ENCODE measurements at places on chromosomes 16 and 17.

DNA sequence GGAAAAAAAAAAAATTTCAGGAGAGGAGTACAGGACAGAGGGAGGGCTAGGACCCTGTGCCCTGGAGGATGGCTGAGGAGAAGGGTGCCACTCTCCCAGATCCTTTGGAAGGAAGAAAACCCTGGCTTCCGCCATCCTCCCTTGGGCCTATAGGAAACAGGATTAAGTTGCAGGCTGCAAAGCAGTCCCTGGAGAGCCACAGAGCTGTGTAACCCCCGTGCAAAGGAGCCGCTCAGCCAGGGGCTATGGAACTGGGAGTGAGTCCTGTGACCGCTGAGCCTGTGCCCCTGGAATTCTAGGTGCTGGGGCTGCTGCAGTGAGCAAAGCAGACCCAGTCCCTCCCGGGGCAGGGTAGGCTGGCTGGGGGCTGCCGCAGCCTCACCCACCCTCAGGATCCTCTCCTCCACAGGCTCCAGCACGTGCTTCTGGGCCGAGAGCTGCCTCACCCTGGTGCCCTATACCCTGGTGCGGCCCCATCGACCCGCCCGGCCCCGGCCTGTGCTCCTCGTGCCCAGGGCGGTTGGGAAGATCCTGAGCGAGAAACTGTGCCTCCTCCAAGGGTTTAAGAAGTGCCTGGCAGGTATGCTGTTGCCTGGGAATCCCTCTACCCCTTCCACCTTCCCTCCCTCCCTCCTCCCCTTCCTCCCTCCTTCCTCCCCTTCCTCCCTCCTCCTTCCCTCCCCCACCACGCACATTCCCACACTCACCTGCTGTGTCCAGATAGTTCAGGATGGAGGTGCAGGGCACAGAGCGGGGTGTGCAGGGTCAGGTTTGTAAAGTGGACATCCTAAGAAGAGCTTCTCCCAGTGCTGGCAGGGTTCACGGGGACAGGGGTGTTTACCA, 15.3 kb downstream of the SGSH start:
- no peak overlapping the region for H3K4me3 ChIP-seq
- peaks cover 11% of the 10 kb centered on the region for H3K36me3 ChIP-seq
- no peak for DNase-seq
- H3K27ac ChIP-seq: no peak overlapping the region

- no peak overlapping the region for H3K4me3 ChIP-seq
- peak; percentile 83 for DNase-seq
- H3K36me3 ChIP-seq: no peaks in the 10 kb centered on the region
- no peaks in the 10 kb centered on the region for H3K4me1 ChIP-seq
- H3K27me3 ChIP-seq: no peaks in the 10 kb centered on the region
Observed at GRCh38 chr17:43846221-43846712, 709 bp upstream of the CD300LG start.

DNA sequence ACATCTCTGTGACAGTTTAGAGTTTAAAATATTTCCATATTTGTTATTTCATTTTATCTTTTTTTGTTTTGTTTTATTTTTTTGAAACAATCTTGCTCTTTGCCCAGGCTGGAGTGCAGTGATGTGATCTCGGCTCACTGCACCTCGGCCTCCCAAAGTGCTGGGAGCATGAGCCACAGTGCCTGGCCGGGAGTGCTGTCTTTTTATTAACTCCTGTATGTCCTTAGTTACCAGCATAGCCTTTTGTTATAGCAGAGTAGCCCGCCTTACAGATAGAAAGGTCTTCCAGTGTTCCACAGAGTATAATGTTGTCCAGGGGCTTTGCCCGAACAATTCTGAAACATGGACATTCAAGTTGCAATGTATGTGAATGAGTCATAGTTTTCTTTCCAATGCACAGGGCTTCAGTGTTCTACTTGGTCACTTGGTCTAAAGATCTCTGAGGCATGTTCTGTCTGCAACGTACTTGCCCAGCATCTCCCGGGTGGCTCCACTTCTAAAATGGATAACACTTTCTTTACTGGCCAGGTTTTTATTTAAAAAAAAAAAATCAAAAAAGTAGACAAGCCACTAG, 125.6 kb downstream of the KCNJ18 start:
- H3K27ac ChIP-seq: no peak overlapping the region
- H3K36me3 ChIP-seq: no peaks in the 10 kb centered on the region
- no peak for DNase-seq

DNA sequence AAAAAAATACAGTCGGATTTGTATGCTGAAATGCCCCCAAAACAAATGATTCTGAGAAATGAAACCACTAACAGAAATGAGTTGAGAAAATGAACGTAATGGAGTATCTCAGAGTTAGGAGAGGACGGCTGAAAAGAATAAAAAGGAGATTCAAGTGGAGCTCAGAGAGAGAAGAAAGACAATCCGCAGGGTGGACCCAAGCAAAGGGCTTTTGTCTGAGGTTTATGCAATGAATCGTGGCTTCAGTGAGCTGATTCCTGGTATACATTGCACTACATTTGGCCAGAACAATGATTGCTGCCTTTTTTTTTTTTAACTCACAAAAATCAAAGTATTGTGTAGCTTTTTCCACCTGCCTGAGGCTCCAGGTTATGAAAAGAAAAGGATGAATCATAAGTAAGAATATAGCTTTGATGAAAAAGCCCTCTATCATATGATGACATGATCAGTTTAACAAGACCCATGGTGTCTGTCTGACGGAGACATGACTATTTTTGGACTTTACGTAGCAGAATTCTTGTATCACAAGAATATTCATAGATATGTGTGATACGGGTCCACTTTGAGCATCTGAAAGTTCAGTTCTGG, 4.4 kb upstream of the MED9 start:
- no peaks in the 10 kb centered on the region for H3K36me3 ChIP-seq
- no peak overlapping the region for H3K27ac ChIP-seq
- H3K27me3 ChIP-seq: no peaks in the 10 kb centered on the region

DNA sequence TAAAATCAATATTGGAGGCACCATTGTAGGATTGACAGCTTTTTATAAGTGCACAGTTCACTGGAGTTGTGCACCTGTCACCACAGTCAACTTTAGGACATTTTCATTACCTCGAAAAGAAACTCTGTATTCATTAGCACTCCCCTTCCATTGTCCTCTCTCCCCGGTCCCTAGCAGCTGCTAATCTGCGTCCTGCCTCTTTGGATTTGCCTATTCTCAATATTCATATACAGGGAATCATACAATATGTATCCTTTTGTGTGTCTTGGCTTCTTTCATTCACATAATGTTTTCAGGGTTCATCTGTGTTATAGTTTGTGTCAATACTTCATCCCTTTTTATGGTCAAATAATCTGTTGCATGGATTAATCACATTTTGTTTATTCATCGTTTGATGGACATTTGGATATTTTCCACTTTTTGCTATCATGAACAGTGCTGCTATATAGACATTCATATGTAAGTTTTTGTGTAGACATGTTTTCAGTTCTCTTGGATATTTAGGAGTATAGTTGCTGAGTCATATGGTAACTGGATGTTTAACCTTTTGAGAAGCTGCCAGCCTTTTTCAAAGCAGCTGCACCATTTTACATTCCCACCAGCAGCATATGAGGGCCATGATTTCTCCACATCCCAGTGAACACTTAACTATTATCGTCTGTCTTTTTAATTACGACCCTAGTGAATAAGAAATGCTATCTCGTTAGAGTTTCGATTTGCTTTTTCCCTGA, 9.8 kb downstream of the DNAJA3 start:
- H3K27me3 ChIP-seq: no peaks in the 10 kb centered on the region
- no peak overlapping the region for H3K4me3 ChIP-seq
- peaks cover 43% of the 10 kb centered on the region for H3K36me3 ChIP-seq
- no peak overlapping the region for H3K27ac ChIP-seq
- no peak for DNase-seq

DNA sequence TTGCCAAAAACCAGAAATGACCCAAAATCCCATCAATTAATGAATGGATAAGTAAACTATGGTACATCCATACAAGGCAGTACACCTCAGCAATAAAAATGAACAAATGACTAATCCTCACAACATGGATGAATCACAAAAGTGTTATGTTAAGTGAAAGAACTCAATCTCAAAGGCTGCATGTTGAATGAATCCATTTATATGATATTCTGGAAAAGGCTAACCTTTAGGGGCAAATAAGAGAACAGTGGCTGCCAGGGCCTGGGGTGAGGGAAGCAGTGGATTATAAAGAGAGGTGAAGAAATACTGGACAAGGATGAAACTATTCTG, 46.1 kb upstream of the MSI2 start:
- DNase-seq: no peak
- H3K36me3 ChIP-seq: no peaks in the 10 kb centered on the region
- H3K4me3 ChIP-seq: no peak overlapping the region
- no peak overlapping the region for H3K27ac ChIP-seq
- no peaks in the 10 kb centered on the region for H3K27me3 ChIP-seq

DNA sequence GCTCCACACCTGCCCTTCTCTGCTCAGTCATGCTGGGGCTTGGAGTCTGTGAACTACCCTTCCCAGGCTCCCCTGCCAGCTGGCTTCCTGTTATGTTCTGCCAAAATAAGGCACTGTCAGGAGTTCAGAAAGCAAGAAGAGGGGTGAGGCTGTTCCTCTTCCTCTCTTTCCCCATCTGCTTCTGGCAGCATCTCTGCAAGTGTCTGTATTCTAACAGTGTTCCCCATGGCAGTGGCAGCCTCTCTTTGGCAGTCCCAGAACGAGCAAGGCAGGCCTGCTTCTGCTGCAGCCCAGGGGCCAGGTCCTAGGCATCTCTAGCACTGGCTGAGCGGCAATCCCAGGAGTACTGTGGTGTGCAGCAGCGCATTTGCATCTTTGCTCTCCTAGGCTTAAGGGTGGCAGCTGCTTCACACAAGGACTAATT, 219.1 kb downstream of the STX8 start:
- H3K4me1 ChIP-seq: no peaks in the 10 kb centered on the region
- no peaks in the 10 kb centered on the region for H3K36me3 ChIP-seq
- H3K4me3 ChIP-seq: no peak overlapping the region
- no peak for DNase-seq
- no peak overlapping the region for H3K27ac ChIP-seq
- no peaks in the 10 kb centered on the region for H3K27me3 ChIP-seq

DNA sequence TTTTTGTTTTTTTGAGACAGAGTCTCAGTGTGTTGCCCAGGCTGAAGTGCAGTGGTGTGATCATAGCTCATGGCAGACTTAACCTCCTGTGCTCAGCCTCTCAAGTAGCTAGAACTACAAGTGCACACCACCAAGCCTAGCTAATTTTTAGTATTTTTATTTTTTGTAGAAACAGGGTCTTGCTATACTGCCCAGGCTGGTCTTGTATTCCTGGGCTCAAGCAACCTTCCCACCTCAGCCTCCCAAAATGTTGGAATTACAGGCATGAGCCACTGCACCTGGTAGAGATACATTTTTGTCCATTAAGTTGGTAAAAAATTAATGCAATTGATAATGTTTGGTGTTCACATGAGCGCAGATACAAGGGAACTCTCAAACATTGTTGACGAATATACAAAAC, 22.2 kb upstream of the SRCIN1 start:
- DNase-seq: no peak
- no peak overlapping the region for H3K4me3 ChIP-seq
- no peaks in the 10 kb centered on the region for H3K27me3 ChIP-seq
- no peak overlapping the region for H3K27ac ChIP-seq

DNA sequence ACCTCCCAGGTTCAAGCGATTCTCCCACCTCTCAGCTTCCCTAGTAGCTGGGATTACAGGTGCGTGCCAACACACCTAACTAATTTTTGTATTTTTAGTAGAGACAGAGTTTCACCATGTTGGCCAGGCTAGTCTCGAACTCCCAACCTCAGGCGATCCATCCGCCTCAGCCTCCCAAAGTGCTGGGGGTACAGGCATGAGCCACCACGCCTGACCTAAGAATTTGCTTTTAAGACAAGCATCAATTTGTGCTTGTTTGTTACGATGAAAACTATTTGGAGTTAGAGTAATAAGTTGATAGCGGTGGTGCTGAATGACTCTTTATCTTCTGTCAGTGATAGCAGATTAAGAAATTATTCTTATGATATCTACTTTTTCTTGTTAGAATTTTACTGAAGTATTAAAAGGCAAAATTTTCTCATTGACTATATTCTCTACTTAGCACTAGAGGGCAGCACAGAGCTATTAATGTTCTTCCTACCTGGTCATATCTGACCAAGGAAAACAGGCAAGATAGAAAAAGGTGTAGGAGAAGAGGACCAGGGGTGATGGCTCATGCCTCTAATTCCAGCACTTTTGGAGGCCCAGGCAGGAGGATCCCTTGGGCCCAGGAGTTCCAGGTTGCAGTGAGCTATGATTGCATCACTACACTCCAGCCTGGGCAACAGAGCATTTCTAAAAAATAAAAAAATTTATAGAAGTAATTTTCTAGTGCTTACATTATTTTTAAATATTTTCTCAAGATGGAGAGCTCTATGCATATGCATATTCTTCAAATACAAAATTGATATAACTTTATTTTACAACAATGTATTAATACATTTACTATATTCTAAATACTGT, 24.5 kb downstream of the STXBP4 start:
- no peak overlapping the region for H3K27ac ChIP-seq
- H3K4me1 ChIP-seq: peaks cover 1% of the 10 kb centered on the region
- H3K36me3 ChIP-seq: no peaks in the 10 kb centered on the region
- H3K4me3 ChIP-seq: no peak overlapping the region
- DNase-seq: no peak
- no peaks in the 10 kb centered on the region for H3K27me3 ChIP-seq

DNA sequence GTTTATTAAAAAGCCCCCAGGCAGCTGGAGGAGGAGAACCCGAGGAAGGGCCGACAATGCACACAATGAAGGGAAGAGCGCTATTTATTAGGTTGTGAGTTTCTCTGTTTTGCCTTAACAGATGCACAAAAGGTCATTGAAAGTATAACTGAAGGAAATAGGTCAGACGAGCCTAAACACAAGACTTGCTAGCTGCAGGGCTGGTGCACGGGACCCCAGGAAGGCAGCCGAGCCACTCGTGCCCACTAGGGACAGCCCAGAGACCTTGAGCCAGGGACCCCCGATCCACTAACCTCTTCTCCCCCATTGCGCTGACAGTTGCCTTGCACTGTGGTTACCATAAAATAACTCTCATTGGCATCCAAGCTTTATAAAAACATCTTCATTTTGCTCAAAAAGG, 11.3 kb downstream of the LITAFD start:
- H3K27ac ChIP-seq: no peak overlapping the region
- no peak overlapping the region for H3K4me3 ChIP-seq
- no peak for DNase-seq
- peaks cover 55% of the 10 kb centered on the region for H3K36me3 ChIP-seq
- H3K27me3 ChIP-seq: no peaks in the 10 kb centered on the region
- H3K4me1 ChIP-seq: no peaks in the 10 kb centered on the region

DNA sequence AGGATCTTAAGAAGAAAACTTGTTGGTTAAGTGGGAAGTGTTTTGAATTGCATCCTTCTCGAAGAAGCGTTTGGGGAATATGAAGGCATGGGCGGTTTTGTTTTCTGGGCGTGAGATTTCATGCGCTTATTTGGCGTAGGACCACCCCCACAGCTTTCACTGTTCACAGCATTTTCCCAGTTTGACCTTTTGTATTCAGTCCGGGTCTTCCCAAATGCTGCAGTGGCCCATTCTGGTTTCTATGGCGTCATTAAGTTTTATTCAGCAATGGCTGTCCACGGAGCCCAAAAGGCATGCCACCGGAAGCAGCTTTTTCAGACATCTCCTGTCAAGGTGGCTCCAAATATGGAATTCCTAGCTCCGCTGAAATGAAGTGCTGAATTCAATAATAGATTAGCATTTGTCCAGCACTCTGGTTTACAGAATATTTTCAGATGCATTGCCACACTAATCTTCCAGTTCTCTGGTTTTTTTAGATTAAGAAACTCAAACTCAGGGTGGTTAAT, 90.6 kb upstream of the FBXO47 start:
- no peak overlapping the region for H3K27ac ChIP-seq
- no peaks in the 10 kb centered on the region for H3K27me3 ChIP-seq
- peaks cover 20% of the 10 kb centered on the region for H3K4me1 ChIP-seq

Data from liver (tissue), 10 donors.